ENCODE measurements at places on chromosomes 2 and 18.

DNA sequence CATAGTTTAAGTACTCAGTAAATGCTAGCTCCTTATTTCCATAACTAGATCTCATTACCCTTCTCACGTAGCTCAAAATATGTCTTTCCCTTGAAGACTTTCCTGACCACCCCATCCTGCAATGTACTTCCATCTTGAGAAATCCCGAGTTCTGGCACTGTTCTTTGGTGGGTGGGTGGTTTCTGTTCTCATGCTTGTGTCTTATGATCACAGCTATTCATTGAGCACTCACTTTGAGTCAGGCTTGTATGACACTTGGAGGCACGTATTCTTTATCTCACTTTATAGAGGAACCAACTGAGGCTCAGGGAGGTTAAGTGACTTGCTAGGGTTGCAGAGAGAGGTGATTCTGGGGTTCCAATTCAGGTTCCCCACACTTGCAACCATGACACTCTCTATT is 9.0 kb upstream of the CLIP4 start:
- DNase-seq, result no peak

DNA sequence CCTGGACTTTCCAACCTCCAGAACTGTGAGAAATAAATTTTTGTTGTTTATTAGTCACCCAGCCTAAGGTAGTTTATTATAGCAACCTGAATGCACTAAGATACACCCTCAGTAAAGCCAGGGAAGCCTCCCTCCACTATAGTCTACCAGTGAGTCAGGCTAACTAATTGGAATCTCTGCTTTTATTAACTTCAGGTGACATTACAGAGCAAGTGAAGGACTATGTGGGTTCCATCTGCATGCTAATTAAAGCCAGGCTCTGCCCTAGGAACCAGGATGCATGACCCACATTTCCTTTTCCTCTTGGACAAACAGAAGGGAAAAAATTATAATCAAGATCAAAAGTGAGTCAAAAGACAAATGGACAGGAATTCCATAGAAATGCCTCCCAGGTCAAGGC is 56.1 kb downstream of the ZC3H8 start:
- no peak for DNase-seq

DNA sequence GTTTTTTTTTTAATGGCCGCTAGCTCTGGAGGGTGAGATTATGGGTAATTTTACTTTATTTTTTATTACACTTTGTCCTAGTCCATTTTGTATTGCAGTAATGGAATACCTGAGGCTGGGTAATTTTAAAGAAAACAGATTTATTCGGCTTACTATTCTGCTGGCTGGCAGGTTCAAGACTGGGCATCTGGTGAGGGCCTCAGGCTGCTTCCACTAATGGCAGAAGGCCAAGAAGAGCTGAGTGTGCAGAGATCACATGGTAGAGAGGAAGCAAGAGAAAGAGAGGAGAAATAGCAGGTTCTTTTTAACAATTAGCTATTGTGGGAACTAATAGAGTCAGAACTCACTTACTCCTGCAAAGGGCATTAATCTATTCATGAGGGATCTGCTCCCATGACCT is 52.4 kb upstream of the ARHGAP28 start:
- DNase-seq, result no peak

DNA sequence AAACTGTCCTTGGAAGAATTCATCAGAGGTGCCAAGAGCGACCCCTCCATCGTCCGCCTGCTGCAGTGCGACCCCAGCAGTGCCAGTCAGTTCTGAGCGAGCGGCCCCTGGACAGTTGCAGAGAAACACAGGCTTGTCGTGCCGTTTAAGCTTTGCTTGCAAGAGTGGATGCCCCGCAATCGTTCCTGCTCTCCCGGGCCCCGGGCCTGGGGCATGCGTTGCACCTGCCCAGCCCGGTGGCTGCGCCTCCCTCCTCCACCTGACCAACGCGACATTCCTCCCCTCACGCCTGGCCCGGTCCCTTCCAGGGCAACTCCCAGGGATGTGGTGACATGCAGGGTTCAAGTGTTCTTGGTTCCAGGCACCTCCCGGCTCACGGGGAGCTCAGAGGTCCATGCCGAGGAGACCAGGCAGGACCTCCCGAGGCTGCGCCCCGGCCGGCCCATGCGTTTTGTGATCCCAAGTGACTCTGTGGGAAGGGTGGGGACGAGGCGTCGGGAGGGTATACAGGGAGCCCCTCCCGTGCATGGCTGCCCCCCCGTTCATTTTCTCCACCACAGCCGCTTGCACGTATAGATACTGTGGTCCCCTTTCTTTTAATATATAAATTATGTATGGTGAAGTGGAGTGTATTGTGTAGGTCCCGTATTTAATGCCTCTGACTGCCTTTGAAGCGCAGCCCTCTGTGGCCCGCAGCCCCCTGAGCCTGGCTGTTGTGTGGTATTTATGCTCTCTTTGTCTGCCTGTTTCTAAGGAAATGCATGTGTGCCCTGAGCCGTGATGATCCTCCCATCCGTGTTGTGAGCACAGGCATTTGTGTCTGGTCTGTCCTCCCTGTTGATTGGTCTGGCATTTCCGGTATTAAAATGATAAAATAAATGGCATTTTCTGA is 21.2 kb downstream of the ODC1 start:
- no peak for DNase-seq

- no peak for DNase-seq
These were observed 35.5 kb downstream of the BUB1 start for GRCh38 chr2:110642360-110642759.

GRCh38 chr2:219362072-219362471 is 25.6 kb downstream of the DNPEP start:
- no peak for DNase-seq

DNA sequence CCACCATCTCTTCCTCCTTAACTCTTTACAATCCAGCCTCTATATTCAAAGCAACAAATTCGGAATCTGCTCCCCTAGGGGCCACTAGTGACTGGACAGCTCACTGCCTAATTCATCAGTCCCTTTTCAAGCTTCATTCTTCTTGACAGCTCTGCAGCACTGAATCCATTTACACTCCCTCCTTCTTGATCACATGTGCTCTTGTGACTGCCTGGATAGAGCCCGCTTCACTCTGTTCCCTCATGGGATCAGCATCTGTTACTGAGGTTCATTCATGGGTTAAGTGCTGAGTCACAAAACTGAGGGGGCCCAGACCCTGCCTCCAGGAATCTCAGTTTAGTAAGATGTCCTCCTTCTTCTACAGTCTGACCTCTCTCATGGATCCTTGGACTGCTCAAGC is 81.5 kb downstream of the CYRIA start:
- no peak for DNase-seq

GRCh38 chr2:227004482-227004881 is 159.5 kb downstream of the COL4A4 start:
- no peak for DNase-seq

GRCh38 chr2:21256006-21256405 is 132.2 kb downstream of the TDRD15 start:
- DNase-seq, result no peak

DNA sequence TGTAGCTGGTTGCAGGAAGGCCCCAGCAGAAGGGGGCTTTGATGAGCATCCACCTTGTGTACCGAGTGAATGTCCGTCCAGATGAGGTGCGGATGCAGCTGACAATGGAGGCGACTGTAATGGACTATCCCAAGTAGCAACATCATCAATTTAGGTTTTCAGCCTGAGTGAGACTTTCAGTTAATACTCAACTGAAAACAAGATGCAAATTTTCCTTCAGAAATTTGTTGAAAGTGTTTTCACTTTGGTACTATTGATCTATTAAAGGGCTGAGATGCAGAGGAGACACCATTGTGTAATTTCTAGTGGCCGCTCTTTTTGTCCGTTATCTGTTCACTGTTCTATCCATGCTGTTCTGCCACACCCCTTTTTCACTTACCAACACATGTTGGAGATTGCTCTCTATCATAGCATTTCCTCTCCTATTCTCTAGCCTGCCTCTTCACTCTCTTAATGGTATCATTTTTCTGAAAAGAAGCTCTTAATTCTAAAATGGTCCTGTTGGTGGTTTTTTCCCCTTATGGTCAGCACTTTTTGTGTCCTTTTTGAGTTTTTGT is 12.0 kb upstream of the CASP8 start:
- DNase-seq, result no peak

- no peak for DNase-seq
These were observed 1325.0 kb upstream of the CDH2 start for GRCh38 chr18:29501952-29502351.

DNA sequence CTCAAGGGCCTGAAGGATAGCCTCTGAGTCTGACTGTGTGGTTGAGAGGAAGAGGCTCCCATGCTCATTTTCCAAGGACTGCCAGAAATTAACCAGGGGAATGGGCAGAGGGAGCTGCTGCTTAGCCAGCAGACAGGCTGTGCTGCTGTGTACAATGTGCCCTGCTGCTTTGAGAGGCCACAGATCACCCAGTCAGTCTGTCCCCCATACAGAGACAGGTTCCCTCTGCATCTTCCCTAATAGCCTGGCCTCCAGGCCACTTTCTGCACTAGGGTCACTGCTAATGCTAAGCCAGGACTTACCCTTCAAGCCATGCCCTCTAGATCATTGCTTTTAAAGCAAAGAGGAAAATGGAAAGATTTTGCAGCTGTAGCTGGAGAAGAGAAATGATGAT is 341.1 kb downstream of the CYRIA start:
- no peak for DNase-seq

DNA sequence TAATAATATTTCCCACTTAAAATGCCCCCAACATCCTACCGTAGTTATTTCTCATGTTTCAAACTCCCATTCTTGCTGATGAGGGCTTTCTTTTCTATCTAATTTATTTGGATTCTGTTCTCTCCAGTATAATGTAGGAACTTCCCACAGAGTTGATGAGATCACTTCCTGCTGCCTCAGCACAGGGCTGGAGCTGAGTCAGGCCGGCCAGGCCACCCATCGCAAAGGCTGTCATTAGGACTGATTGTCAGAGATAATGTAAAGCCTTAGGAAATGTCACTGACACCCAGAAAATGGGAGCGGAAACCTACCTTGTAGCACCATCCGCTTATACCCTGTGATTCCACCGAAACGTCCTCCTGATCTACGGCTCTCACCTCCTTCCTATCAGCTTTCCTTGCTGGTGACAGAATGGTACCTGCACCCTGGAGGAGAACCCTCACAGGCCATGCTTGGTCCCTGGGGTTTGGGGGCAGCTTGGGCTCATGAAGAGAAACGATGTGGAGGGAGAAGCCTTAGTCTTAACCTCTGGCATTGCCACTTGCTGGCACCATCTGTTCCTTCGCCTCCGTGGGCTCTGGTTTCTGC is 672.8 kb upstream of the ID2 start:
- DNase-seq, result no peak

- no peak for DNase-seq
These were observed 738.2 kb upstream of the GCFC2 start for GRCh38 chr2:76448956-76449355.

DNA sequence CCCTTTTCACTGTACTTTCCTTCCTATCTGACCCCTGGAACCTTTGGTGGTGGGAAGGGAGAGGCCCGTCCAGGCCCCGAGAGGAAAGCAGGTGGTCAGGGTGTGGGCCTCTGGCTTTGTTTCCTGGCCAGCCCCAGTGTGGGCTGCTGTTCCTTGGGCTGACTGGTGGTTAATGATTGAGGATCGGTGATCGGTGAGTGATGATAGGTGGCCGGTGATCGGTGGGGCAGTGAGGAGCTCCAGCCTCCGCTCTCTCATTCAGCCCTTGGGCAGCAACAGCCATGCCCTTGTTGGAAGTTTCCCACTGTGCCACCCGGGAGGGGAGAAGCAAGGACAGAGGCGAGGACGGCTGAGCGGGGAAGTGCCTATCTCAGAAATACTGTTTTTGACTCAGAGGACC is 7.3 kb downstream of the ACKR3 start:
- no peak for DNase-seq

DNA sequence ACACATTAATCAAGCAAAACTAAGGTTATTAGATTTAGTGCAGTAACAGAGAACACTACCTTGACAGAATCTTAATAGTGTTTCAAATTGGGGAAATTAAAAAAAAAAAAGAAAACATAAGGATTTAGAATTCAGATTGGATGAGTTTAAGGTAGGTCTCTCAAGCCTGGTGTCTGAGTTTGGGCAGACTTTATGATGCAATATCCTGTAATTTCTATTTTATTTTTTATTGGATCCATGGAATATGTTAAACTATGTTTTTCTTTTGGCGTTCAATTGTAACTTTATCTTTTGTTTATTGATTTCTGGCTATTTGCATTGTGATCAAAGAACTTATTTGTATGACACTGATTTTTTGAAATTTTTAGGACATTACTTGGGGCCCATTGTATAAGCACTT is 394.1 kb upstream of the NETO1 start:
- DNase-seq, result no peak

GRCh38 chr2:206193671-206194357 is 34.1 kb downstream of the EEF1B2 start:
- no peak for DNase-seq

GRCh38 chr2:233466991-233467603 is 99.5 kb downstream of the USP40 start:
- no peak for DNase-seq

- DNase-seq, result no peak
These were observed 137.9 kb downstream of the METTL4 start for GRCh38 chr18:2433366-2433765.

- DNase-seq, result no peak
These were observed 38.8 kb upstream of the SP3 start for GRCh38 chr2:174003720-174004695.

DNA sequence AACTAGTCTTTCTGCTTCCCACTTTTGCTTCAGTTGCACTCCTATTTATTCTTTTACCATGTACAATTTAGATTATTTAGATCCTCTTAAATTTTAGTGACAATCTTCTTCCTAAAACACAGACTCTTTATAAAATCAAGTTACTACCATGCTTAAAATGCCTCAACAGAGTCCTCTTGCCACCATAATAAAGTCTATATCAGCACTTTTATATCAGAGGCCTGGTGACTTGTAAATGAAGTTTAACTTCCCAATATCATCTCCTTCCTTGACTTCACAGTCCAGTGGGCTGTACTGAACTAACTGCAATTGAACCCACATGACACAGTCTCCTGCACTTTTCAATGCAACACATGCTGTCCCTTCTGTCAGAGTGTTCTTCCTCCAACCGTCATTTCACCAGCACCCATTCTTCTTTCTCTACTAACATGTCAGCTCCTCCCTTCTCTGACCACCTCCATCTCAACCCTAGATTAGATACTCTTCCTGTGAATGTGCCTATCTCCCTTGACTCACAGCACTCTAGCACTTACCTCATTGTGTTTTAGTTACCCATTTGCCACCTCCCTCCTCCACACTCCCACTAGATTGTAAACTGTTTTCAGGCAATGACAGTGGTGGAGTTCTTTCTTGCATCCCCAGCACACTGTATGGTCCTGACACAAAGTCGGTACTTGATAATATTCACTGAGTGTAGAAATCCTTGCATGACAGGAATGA is 414.9 kb downstream of the SATB2 start:
- DNase-seq, result no peak

DNA sequence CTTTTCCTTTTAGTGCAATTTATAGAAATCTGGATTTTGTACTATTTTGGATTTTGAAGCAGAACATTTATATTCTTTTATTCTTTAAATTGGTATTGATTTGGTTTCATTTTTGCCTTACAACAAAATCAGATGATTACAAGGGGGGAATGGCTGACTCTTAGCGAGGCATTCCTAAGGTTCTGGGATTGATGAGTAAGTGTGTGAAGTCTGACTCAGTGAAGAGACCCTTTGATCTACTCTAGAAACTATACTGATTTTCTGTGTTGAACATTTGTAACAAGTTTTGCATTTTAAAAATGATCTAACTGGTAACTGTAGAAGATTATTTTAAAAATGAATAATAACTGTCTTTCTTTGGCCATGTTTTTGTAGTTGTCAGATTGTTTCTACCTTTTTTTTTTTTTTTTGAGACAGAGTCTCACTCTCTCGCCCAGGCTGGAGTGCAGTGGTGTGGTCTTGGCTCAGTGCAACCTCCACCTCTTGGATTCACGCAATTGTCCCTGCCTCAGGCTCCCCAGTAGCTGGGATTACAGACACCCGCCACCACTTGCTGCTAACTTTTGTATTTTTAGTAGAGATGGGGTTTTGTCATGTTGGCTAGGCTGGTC is 48.7 kb downstream of the TTC39C start:
- no peak for DNase-seq

Measured in naive thymus-derived CD8-positive, alpha-beta T cell (primary cell).